ENCODE measurements at places on chromosomes 6 and 20.

DNA sequence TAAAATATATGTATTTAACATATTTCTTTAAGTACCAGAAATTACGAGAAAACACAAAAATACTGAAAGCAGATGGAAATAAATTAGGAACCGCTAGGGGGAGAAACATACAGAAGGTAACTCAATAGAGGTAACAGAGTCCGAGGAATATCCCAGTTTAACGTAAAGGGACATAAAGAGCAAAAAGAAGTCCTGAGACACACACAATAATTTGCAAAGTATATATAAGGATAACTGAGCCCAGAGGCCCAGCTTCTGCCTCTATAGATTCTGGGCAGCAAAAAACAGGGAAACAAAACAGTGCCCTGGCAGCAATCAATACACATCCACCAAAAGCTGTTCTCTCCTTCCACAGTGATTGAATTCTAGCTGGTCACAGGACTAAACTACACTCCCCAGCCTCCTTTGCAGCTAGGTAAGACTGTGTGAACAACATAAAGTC, 15.1 kb downstream of the TBC1D32 start:
- DNase-seq, result no peak

- no peak for DNase-seq
Observed at GRCh38 chr6:85458782-85459181, 8.9 kb downstream of the NT5E start.

GRCh38 chr20:9114709-9115108, 45.8 kb downstream of the PLCB4 start:
- DNase-seq, result no peak

DNA sequence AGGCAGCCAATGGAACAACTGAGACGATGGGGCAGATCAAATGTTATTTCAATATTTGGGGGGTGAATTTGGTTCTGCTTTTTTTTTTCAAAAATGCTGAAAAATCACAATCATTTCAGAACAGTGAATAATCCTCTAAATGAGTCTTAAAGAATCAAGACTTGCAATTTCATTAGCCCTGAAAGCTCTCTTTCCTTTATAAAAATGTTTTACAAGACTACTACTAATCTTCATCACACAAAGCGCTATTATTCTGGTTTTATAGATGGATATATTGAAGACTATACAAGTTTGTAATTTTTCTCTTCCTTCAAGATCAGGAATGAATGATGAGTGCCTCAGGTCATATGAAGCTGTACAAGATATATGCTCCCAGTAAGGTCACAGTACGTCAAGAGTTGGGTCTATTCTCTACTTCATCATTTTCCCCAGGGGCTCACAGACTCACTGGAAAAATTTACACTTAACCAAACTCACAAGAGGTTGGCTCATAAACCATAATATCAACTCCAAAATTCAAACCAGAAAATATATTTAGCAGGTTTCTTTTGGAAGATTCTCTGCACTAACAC, 19.5 kb downstream of the RNF24 start:
- DNase-seq, result no peak

DNA sequence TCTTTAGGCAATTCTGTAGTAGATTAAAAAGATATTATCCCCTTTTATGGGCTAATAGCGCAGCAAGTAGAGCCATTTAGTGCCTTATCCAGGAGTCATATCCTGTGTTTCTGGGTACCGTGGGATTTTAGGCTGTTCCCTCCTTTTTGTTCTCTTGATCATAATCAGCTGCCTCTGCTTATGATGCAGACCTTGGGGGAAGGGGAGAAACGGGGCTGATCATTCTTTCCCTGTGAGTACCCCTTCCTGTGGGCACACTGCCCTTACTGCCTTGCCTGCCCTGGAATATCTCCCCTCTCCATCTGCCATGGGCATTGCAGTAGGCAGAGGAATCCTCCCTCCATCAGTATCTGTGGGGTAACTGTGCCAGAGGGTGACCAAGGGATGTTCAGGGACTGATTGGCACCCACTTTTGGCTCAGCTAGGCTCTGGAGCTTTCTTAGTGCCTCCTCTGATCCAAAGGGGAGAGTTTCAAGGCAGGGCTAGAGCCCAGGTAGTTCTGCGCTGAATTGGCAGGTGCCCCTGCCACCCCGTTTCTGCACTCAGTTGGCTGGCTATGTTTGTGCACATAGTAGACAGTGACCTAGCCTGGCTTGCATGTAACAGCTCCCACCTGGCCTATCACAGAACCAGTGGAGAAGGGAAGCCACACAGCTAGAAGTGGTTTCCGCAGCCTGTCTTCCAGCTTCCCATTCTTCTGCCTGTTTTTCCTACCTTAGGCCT, 103.3 kb downstream of the FIG4 start:
- no peak for DNase-seq

DNA sequence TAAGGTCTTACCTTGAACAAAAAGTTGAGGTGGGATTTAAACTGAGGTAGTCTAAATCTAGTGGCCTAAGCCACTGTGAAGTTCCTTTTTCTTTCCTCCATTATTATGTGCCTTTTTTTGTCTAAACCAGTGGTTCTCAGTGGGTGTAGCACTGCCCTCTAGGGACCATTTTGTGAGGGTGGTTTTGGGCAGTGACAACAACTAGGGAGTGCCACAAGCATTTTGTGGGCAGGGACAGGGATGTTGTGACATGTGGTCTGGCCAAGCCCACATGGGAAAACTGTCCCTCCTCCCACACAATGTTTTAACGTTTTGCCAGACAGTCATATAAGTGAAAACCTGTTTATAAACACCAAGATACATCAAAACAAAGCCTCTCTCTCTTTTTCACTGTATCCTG, 899.4 kb upstream of the FLRT3 start:
- no peak for DNase-seq

DNA sequence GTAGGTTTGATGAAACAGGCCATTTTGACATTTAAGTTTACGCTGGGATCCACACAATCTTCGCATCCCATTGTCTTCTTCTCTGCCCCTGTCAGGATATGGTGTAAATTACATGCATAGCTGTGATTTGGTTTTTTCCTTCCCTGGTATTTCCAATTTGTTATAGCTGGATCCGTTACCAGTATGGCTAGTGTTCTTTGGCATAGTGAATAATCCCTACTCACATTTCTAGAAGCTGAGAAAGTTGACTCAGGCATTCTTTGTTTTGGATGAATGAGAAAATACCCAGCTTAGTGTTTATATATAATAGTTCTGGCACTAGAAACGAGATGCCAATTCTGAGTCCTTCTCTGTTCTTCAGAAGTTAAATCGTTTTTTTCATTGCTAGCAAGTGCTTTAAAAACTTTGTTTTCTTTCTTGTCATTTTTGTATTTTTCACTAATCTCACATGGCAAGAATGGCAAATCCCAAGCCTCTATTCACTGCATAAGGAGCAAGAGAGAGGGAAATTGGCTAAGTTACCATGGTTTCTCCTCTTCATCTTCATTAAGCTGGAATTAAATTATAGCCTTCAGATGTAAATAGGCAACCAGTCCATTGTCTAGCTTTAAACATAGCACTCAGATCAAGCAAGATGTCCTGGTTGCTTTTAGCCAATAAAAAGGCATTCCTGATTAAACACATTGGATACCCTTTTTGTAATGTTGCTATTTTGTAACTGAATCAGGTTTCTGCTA, 91.9 kb upstream of the LAMP5 start:
- no peak for DNase-seq

GRCh38 chr20:34579191-34579978, 20.9 kb downstream of the MAP1LC3A start:
- no peak for DNase-seq
